ENCODE measurements at places on chromosomes 5 and 9.

DNA sequence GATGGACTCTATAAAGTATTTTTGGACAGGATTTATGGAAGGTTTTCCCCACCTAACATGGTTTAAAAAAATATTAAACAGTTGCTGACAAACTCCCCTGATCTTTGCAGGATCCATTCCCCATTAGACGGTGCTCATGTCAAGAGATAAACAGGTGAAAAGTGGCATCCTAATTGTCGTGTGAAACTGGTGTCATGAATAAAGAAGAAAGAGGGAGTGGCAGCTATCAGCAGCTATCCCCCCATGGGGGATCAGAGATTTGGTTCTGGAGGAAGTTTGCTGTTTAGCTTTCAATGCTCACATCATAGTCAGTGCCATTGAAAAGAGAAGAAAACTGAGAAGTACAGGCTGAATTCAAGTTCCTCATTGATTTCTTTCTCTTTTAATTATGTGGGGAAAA is 329.3 kb upstream of the BRINP1 start:
- no peak for DNase-seq

- no peak for DNase-seq
Measured at GRCh38 chr5:127582773-127583370, 65.4 kb downstream of the PRRC1 start.

GRCh38 chr5:108858959-108859358 is 111.3 kb downstream of the FER start:
- no peak for DNase-seq

- DNase-seq: no peak
Measured at GRCh38 chr5:41925555-41925951, 472 bp downstream of the FBXO4 start.

GRCh38 chr5:131067636-131068035 is 97.4 kb downstream of the HINT1 start:
- DNase-seq: no peak

Data from activated CD4-positive, CD25-positive, alpha-beta regulatory T cell (primary cell).